Spleen (tissue), 13 donors: ENCODE measurements at places on chromosomes 5 and 9. TPM values are rescaled to one million over a fixed set of nuclear protein-coding genes. Genes with fewer than 3 reads are reported as not detected.
A peak's percentile ranks its signal among the peaks of the same experiment; 100 is the strongest.

GRCh38 chr9:126491949-126492348 lies 121.8 kb upstream of the LMX1B start:
- no peaks in the 10 kb centered on the region for H3K36me3 ChIP-seq
- peak; percentile 46 for DNase-seq
- H3K4me1 ChIP-seq: peaks cover 10% of the 10 kb centered on the region
- no peak overlapping the region for H3K27ac ChIP-seq
- H3K4me3 ChIP-seq: no peak overlapping the region

DNA sequence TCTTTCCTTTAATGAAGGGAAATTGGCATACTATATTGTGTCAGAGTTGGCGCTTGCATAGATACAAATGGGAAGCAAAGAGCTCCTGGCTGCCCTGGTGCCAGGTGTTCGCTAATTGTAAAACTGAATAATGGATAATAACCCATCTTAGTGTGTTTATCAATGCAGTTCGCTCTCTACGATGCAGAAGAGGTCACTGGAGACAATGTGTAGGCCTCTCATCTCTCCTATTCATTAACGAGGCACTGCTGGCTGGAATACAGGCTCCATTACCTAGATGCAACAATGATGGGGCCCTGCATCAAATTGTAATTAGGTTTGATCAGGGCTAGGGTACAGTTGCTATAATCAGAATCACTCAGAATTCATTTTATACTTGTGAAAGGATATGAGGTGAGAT lies 171.0 kb downstream of the RMI1 start:
- H3K4me3 ChIP-seq: no peak overlapping the region
- H3K36me3 ChIP-seq: no peaks in the 10 kb centered on the region
- DNase-seq: no peak
- H3K27ac ChIP-seq: peak overlapping the region; percentile 56
- H3K27me3 ChIP-seq: no peaks in the 10 kb centered on the region
- peaks cover 5% of the 10 kb centered on the region for H3K4me1 ChIP-seq

RHOBTB3 gene
- 33.2 TPM for total RNA-seq

- DNase-seq: no peak
- no peak overlapping the region for H3K27ac ChIP-seq
- H3K36me3 ChIP-seq: no peaks in the 10 kb centered on the region
- H3K27me3 ChIP-seq: peaks cover 32% of the 10 kb centered on the region
- no peak overlapping the region for H3K4me3 ChIP-seq
- peaks cover 14% of the 10 kb centered on the region for H3K4me1 ChIP-seq
Observed at GRCh38 chr9:101484046-101484445, 48.5 kb upstream of the ALDOB start.

GADD45G gene
- total RNA-seq: 4.7 TPM

DNA sequence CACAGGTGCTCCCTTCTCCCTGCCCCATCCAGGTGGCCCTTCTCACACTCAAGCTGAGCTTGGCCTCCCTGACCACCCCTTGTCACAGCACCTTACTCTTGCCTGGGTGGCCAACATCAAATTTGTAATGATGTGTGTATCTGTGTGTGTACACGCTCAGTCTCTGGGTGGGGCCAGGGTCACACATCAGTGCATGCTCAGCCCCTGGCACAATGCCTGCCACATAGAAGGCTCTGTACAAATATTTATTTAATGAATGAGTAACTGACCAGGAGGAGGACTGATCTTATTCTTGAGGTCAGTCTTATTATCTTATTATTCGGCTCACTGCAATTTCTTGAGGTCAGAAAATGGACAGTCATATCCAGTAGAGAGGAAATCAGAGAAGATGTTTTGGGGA lies 41.3 kb upstream of the HAND1 start:
- no peak for DNase-seq
- H3K4me3 ChIP-seq: no peak overlapping the region
- H3K27ac ChIP-seq: no peak overlapping the region
- H3K4me1 ChIP-seq: no peaks in the 10 kb centered on the region

- peaks cover 81% of the 10 kb centered on the region for H3K36me3 ChIP-seq
- no peaks in the 10 kb centered on the region for H3K27me3 ChIP-seq
- H3K4me1 ChIP-seq: peaks cover 16% of the 10 kb centered on the region
Observed at GRCh38 chr5:169736653-169737052, 99.6 kb downstream of the DOCK2 start.

- no peaks in the 10 kb centered on the region for H3K36me3 ChIP-seq
- H3K27me3 ChIP-seq: no peaks in the 10 kb centered on the region
- no peak for DNase-seq
- H3K4me1 ChIP-seq: no peaks in the 10 kb centered on the region
- H3K4me3 ChIP-seq: no peak overlapping the region
- H3K27ac ChIP-seq: no peak overlapping the region
Observed at GRCh38 chr9:89986190-89986589, 381.4 kb downstream of the GADD45G start.

DNA sequence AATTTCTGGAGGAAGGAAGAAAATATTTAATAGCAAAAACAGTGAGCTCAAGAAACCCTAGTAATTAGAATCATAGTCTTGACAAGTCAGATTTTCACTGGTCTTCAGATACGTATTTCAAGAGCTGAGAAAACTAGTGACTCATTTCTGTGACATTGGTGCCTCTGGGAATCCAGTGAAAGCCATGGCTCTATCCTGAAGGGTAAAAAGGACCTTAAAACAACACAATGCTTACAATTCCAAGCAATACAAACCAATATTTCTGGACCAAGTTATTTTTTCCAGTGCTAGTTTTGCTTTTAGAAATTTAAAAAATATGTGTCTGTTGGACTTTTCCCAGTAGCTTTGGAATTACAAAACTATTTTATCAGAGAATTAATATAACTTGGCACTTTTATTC lies 140.3 kb downstream of the LPAR1 start:
- no peaks in the 10 kb centered on the region for H3K36me3 ChIP-seq
- no peak for DNase-seq
- no peaks in the 10 kb centered on the region for H3K27me3 ChIP-seq

OR1Q1 gene
- total RNA-seq: not detected

DNA sequence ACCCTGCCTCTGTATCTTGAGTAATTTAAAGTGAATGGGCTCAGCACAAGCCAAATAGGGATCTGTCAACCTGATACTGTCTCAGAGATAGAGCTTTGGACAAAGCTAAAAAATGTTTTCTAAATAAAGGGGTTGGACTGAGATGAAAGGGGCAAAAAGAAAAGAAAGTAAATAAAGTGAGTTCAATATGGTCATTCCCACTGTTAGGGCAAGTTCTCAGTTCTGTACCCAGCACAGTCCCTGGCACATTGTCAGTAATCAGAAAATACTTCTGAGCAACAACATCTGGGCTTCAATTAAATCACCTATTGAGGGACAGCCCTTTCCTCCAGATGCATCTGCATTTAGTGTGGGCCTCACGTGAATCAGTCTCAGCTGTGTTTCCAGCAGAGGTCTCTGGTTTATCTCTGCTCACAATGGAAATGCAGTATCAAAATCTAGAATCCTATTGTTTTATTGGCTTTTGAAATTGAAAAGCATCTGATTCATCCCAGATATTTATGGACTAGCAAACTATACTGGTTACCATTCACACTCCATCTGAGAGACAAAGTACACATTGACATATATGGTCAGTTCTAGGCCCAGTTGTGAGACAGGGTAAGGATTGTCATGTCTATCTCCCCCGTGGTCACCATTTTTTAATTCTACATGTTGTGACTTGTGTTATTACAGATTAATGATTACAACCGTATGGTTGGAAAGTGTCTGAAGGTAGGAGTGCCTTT lies 35.6 kb downstream of the ZNF474 start:
- H3K4me1 ChIP-seq: no peaks in the 10 kb centered on the region
- no peak overlapping the region for H3K4me3 ChIP-seq
- no peak overlapping the region for H3K27ac ChIP-seq
- DNase-seq: no peak

DNA sequence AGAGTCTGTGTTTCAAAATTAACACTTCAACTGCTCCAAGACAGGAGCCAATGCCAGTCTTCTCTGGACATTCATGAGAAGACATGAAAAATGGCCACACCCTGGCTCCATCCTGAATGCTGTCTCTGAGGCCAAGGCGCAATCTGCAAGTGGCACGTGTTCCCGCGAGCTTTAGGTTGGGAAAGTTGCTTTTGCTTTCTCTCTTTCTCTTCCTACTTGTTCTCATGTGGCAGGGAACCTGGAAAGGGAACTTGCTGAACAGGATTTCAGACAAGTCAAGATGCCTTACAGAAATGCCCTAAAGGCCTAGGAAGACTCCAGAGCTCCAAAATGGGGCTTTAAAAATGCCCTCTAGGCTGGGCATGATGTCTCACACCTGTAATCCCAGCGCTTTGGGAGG lies 91.9 kb upstream of the OTULINL start:
- no peak for DNase-seq
- no peak overlapping the region for H3K4me3 ChIP-seq
- H3K36me3 ChIP-seq: peaks cover 100% of the 10 kb centered on the region
- H3K4me1 ChIP-seq: peaks cover 18% of the 10 kb centered on the region

GRCh38 chr5:124941051-124942049 lies 194.9 kb upstream of the ZNF608 start:
- no peak overlapping the region for H3K27ac ChIP-seq
- no peaks in the 10 kb centered on the region for H3K4me1 ChIP-seq
- no peak for DNase-seq
- no peaks in the 10 kb centered on the region for H3K27me3 ChIP-seq
- H3K4me3 ChIP-seq: no peak overlapping the region

DNA sequence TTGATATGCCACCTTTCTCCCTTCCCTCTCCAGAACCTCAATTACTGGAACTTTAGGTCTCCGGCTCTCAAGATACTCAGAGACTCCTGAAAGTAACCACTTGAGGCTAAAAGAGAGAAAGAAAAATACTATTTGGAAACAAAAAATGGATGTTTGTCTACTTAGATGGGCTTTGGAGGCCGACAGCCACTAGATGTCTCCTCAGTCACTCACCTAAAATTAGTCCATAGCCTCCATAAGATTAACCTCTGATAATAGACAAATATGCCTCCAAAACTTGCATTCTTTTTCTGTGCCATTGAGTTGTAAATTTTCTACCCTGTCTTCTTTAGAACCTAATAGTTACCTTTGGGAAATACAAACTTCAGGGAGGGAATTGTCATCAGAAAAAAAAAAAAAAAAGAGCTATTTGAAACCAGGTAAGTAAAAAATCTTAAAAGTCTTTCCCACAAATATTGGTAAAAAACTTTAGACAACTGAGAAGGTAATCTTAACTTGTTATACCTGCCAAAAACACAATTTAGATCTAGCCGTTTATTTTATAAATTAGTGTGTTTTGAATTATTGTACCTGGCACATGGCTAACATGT lies 11.2 kb upstream of the PCDH1 start:
- H3K27me3 ChIP-seq: peaks cover 4% of the 10 kb centered on the region
- H3K4me3 ChIP-seq: no peak overlapping the region
- H3K36me3 ChIP-seq: no peaks in the 10 kb centered on the region
- no peak overlapping the region for H3K27ac ChIP-seq

- H3K4me1 ChIP-seq: no peaks in the 10 kb centered on the region
- no peaks in the 10 kb centered on the region for H3K36me3 ChIP-seq
- no peak overlapping the region for H3K27ac ChIP-seq
Observed at GRCh38 chr5:154523104-154523503, 45.1 kb upstream of the HAND1 start.

PRR16 gene
- 2.5 TPM for total RNA-seq

- no peak for DNase-seq
- H3K4me1 ChIP-seq: no peaks in the 10 kb centered on the region
- no peaks in the 10 kb centered on the region for H3K27me3 ChIP-seq
- no peak overlapping the region for H3K4me3 ChIP-seq
Observed at GRCh38 chr5:34500236-34500847, 155.8 kb upstream of the RAI14 start.

F12 gene
- total RNA-seq: 0.94 TPM

DNA sequence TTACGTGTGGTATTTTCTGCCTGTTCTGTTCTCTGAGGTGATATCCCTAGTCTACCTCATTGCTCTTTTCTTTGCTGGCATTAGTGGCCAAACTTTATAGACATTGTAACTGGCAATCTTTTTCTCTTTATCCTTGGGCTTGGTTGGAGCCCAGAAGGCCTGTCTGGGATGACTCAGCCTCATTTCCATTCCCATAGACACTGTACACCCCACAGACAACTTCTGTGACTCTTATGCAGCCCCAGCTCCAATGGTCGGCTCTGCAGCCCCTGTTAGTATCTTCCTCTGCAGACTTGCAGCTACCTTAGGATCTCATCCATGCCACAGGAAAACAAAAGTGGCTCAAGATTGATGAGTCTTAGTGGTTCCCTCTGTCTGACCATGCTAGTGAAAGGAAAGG lies 79.8 kb downstream of the CFAP95 start:
- H3K27me3 ChIP-seq: no peaks in the 10 kb centered on the region
- no peak overlapping the region for H3K27ac ChIP-seq
- no peaks in the 10 kb centered on the region for H3K4me1 ChIP-seq
- H3K4me3 ChIP-seq: no peak overlapping the region
- DNase-seq: no peak

DNA sequence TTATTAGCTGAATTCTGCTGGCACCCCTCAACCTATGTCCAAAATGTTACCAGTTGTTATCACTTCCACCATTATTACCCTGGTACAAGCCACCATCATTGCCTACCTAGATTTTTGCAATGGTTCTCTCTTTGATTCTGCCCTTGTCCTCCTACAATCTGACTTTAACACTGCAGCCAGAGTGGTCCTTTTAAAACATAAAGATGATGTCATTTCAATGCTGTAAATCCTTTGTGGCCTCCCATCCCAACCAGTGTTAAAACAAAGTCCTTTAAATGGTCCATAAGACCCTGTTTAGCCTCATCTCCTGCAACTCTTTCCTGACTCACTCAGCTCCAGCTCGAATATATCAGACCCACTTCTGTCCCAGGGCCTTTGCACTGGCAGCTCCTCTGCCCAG lies 54.9 kb upstream of the FSTL4 start:
- H3K27ac ChIP-seq: no peak overlapping the region
- no peaks in the 10 kb centered on the region for H3K36me3 ChIP-seq
- H3K27me3 ChIP-seq: no peaks in the 10 kb centered on the region

DNA sequence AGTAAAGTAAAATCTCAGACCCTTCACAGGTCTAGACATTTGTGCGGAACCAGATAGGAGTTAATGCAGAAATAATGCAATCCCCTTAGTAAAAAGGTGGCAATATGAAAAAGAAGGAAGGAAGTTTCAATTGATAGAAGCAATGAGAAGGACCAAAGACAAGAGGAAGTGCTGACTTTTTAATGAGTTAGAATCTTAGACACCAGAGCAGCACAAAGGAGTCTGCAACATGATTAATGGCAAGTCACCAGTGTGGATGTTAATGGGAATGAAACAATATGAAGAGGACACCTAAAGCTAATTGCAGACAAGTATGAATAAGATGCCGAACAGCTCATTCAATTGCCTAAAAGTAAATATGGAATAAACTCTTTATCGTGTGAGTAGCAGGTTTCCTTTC lies 50.9 kb downstream of the MEGF9 start:
- no peak overlapping the region for H3K4me3 ChIP-seq
- DNase-seq: no peak
- no peak overlapping the region for H3K27ac ChIP-seq
- no peaks in the 10 kb centered on the region for H3K36me3 ChIP-seq
- H3K4me1 ChIP-seq: peaks cover 18% of the 10 kb centered on the region

- no peaks in the 10 kb centered on the region for H3K36me3 ChIP-seq
- H3K4me3 ChIP-seq: no peak overlapping the region
- H3K27ac ChIP-seq: peak overlapping the region; percentile 65
- peaks cover 9% of the 10 kb centered on the region for H3K4me1 ChIP-seq
Observed at GRCh38 chr5:158874792-158875191, 224.9 kb downstream of the EBF1 start.

- H3K27ac ChIP-seq: peak overlapping the region; percentile 92
- H3K4me3 ChIP-seq: peak overlapping the region; percentile 77
- peaks cover 16% of the 10 kb centered on the region for H3K4me1 ChIP-seq
- H3K27me3 ChIP-seq: peaks cover 19% of the 10 kb centered on the region
- no peak for DNase-seq
- peaks cover 5% of the 10 kb centered on the region for H3K36me3 ChIP-seq
Observed at GRCh38 chr5:74638544-74638969, 2.0 kb downstream of the ENC1 start.

ARL14EPL gene
- not detected for total RNA-seq

GRCh38 chr9:20898885-20899554 lies 132.4 kb downstream of the HACD4 start:
- no peaks in the 10 kb centered on the region for H3K4me1 ChIP-seq
- H3K4me3 ChIP-seq: no peak overlapping the region
- H3K27ac ChIP-seq: no peak overlapping the region
- H3K27me3 ChIP-seq: no peaks in the 10 kb centered on the region
